ENCODE measurements at places on chromosomes 4 and X. TPM values are rescaled to one million over a fixed set of nuclear protein-coding genes. Genes with fewer than 3 reads are reported as not detected.

NXF2 gene
- total RNA-seq = not detected

NDST3 gene
- not detected for total RNA-seq

ARMCX2 gene
- 0.08 TPM for total RNA-seq

MTMR8 gene
- total RNA-seq = 0.33 TPM

NDNF gene
- total RNA-seq = not detected

TCEAL2 gene
- not detected for total RNA-seq

TASL gene
- not detected for total RNA-seq

CT45A6 gene
- total RNA-seq = not detected

NPY5R gene
- total RNA-seq = not detected

HOPX gene
- total RNA-seq = not detected

CPLX1 gene
- 0.62 TPM for total RNA-seq

SPON2 gene
- total RNA-seq = 0.20 TPM

PNCK gene
- 0.37 TPM for total RNA-seq

LINC00632 gene
- total RNA-seq = 2.3 TPM

KCNE5 gene
- total RNA-seq = 0.09 TPM

CSN1S1 gene
- not detected for total RNA-seq

SLITRK2 gene
- not detected for total RNA-seq

FRG1 gene
- total RNA-seq = 36.5 TPM

TMEM255A gene
- total RNA-seq = 0.08 TPM

CCSER1 gene
- total RNA-seq = not detected

SAT1 gene
- 419 TPM for total RNA-seq

GPR34 gene
- total RNA-seq = 0.05 TPM

SMARCA5 gene
- total RNA-seq = 21.5 TPM

HGFAC gene
- 0.08 TPM for total RNA-seq

SULT1B1 gene
- total RNA-seq = 0.05 TPM

RHOXF1 gene
- not detected for total RNA-seq

AR gene
- total RNA-seq = 3.1 TPM

NHSL2 gene
- 0.41 TPM for total RNA-seq

IL13RA2 gene
- not detected for total RNA-seq

SLC2A9 gene
- 0.19 TPM for total RNA-seq

IL3RA gene
- 0.16 TPM for total RNA-seq

FAM241A gene
- total RNA-seq = 1.1 TPM

PNMA5 gene
- total RNA-seq = not detected

MEPE gene
- not detected for total RNA-seq

NDP gene
- not detected for total RNA-seq

FRG2 gene
- 0.09 TPM for total RNA-seq
